ENCODE measurements at places on chromosomes 12 and 14. TPM values are rescaled to one million over a fixed set of nuclear protein-coding genes. Genes with fewer than 3 reads are reported as not detected.

- no peak for DNase-seq
Measured at GRCh38 chr12:25992026-25992782, 33.7 kb downstream of the RASSF8 start.

DNA sequence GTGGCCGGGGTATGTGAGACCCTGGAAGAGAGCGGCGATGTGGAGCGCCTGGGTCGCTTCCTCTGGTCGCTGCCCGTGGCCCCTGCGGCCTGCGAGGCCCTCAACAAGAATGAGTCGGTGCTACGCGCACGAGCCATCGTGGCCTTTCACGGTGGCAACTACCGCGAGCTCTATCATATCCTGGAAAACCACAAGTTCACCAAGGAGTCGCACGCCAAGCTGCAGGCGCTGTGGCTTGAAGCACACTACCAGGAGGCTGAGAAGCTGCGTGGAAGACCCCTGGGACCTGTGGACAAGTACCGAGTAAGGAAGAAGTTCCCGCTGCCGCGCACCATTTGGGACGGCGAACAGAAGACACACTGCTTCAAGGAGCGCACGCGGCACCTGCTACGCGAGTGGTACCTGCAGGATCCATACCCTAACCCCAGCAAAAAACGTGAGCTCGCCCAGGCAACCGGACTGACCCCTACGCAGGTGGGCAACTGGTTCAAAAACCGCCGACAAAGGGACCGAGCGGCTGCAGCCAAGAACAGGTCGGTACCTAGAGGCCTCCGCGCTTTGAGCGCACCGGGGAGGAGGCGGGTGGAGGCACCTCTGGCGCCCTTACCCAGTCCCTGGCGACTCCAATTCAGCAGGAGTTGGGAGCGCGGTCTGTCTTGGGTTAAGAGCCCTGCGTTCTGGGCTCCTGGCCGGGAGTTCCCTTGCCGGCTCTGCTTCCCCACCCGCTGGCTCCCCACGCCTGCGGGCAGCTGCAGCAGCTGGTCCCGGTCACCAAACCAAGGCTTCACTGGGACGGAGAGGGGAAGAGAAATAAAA, 700 bp downstream of the SIX6 start:
- no peak for DNase-seq

CLEC4C gene
- total RNA-seq: not detected

- no peak for DNase-seq
Measured at GRCh38 chr12:19461999-19462398, 22.7 kb downstream of the AEBP2 start.

KCNC2 gene
- not detected for total RNA-seq

- DNase-seq: no peak
Measured at GRCh38 chr14:55274146-55274545, 2.9 kb downstream of the FBXO34 start.

- DNase-seq: no peak
Measured at GRCh38 chr14:105902131-105902898, 375.9 kb downstream of the TMEM121 start.

DNA sequence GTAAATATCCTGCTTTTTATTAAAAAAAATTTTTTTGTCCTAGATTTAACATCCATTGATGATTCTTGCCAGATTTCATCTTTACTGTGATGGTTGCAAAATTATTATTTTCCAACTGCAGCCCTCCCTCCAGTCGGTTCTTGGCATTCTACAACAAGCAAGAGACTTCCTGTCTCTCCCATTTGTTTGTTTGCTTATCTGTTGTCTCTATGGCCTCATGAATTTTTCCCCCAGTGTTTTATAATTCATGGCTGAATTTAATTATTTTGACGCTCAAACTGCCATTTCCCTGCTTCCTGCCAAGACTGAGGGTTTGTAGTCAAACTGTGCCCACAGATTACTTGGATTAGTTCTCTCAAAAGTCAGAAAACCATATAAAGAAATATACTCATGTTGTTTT, 25.9 kb downstream of the CGRRF1 start:
- DNase-seq: no peak

DNA sequence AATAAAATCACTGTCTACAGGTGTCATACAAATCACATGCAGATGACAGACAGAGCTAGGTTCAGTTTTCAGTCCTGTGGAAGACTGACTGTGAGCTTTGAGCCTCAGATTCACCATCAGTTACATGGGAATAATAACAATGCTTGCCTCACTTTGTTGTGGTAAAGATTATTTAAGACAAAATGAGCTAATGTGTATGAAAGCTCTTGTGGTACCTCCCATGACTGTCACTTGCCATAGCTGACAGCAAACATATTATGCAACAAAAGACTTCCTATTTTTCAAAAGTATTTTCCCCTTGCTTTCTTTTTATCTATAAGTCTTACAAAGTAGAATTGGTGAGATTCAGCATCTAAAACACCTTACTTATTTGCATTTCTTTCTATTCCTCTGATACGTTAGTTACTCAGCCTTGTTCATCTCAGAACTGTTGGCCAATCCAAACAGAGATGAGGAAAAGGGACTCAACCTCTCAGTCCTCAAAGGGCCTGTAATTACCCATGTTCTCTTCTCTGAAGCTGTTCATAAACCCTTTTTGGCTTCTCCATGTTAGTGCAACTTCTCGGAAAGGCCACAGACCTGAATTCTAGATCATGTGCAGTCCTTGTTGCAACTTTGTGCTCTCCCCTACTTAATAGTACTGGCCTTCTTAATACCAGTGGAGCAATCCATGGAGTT, 8.8 kb upstream of the DDHD1 start:
- DNase-seq: no peak

GYS2 gene
- not detected for total RNA-seq

- no peak for DNase-seq
Measured at GRCh38 chr14:68193970-68194681, 374.5 kb downstream of the RAD51B start.

DNA sequence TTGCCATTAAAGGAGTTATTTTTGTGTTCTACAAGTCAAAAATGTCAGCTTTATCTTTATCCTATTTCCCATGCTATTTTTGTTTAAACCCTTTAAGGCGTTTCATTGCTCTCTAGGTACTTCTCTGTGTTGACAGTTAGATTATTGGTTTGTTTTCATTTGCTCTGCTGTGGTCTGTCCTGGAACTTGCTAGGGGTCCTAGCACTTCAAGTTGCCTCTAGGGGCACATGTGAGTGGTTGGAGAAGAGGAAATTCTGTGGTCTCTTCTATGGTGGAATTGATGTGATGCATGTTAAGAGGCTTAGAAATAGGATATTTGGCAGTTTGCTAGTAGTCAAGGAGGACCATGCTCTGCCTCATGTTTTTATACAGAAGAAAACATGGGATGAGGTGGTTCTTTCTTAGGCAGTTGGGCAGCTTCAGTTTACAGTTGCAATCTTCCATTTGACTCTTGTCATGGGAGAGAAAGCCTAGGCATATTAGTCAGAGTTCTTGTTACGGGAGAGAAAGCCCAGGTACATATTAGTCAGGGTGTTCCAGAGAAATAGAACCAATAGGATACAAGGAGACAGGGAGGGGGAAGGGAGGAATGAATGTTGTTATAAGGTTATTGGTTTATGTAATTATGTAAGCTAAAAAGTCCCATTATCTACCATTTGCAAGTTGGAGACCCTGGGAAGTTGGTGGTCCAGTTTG, 14.4 kb downstream of the TTLL5 start:
- peak; percentile 22 for DNase-seq

LRP1-AS gene
- total RNA-seq: not detected

ACVRL1 gene
- total RNA-seq: 0.05 TPM

DNA sequence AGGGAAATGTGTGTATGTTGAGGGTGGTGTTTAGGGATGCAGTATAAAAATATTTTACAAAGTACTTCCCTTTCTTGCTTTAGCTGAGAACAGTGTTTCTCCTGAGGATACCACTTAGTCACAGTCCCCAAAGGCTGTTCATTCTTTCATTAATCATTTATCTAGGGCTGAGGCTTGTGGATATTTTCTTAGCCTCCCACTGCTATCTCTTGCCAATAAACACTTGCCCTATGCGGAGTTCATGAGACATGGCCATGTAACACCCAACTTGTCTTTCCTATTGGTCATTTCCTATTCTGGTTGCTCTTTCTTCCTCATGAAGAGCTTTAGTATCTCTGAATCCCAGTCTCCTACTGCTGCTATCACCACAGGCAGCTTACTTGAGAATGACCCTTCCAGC, 75.1 kb downstream of the ETNK1 start:
- DNase-seq: no peak

- no peak for DNase-seq
Measured at GRCh38 chr14:89425931-89426330, 8.9 kb upstream of the FOXN3 start.

DNA sequence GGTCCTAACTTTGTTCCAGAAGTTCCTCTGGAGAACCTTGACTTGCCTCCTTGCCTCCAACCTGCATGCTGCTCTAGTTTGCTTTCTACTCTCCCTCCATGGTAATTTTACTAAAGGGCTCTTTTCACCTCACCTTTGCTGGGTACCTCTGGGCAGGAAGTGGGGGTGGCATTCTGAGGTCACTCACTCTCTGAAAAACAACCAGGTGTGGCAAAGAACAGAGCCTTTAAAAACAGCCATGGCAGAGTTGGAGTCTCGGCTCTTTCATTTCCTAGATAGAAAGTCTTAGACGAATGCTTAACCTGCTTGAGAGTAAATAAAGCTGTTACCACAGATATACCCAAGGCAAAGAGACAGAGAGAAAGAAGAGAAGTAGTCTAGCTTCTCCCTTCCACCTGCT, 827.9 kb downstream of the BCL11B start:
- no peak for DNase-seq

- no peak for DNase-seq
Measured at GRCh38 chr12:106195621-106196027, 52.2 kb downstream of the CKAP4 start.

- no peak for DNase-seq
Measured at GRCh38 chr12:104282109-104282508, 21.4 kb upstream of the EID3 start.

DNA sequence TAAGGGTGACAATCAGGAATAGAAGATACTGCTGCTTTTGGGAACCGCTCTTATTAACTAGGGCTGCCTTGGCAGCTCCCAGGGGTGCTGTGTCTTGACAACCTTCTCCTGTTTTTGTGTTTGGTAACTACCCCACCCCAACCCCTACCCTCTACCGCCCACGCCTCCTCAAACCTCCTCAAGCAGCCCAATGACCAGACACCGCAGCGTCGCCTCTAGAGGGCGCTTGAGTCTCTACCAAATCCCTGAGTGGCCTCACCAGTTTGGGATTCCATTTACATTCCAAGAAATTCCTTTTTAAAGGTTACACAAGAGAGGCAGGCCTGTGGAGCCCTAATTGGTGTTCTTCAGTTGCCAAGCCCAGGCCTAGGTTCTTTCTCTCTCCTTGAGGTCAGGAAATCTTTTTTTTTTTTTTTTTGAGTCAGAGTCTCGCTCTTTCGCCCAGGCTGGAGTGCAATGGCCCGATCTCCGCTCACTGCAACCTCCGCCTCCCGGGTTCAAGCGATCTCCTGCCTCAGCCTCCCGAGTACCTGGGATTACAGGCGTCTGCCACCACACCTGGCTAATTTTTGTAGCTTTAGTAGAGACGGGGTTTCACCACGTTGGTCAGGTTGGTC, 72.4 kb upstream of the USP44 start:
- peak; percentile 88 for DNase-seq

DNA sequence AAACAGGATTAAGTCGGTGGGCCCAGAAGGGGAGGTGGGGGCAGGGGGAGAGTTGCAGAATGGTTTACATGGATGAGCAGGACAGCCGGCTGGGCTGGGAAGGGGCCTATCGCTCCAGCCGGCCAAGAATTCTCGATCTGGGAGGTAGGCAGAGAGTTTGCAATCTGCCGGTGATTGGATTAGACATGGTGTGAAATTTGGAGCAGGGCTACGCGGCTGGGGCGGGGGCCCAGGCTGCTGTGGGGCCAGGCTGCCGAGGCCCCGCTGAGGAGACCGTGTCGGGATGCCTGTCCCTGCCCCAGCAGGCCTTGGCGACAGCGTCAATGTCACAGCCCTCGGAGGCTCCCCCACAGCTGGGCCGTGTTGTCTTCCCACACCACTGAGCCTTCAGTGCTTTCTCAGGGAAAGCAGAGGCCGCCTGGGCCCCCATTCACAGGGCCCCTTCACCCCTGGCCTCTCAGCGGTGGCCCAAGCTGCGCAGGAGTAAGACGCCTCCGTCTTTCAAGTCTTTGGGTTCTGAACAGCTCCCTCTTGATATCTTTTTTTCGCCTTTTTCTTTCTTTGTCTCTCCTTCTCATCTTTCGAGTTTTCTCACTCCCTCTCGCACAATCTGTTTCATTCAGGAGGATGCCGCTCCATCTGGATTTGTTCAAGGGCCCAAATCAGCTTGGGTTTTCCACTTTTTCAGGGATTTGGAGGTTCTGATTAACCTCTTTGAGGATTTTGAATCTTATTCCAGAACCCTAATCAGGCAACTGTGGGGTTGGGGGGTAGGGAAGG, 117.5 kb upstream of the PARP11 start:
- no peak for DNase-seq

DNA sequence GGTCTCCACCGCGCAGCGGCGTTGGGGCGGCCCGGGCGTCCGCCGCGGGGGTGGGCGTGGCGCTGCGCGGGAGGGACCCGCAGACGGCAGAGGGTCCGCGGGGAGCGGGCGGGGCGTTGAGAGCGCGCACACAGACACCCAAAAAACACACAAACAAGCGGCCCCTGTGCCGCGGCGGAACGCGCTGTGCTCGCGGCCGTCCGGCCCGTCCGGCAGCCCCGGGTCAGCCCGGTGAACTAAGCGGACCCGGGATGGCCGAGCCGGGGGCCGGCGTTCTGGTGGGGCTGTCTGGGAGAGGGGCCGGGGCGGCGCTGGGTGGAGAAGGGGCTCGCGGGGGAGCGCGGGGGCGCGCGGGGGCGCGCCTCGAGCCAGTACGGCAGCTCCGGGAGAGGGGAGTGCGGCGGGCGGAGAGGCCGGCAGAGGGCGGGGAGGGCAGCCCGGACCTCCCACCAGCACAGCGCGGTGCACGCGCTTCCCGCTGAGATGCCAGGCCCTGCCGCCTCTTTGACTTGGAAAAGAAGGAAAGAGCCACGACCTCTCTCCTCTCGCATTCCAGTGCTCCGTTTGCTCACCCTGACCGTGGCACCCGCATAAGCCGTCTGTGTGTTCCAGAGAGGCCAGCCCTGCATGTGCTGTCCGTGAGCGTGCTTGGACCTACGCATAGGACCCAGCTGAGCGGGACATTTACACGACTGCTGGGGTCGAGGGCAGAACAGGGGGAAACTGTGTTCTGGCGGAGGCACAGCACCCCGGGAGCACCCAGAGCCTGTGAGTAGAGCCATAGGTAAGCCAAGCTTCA, 10.3 kb downstream of the SLC6A12 start:
- DNase-seq: peak; percentile 49

DNA sequence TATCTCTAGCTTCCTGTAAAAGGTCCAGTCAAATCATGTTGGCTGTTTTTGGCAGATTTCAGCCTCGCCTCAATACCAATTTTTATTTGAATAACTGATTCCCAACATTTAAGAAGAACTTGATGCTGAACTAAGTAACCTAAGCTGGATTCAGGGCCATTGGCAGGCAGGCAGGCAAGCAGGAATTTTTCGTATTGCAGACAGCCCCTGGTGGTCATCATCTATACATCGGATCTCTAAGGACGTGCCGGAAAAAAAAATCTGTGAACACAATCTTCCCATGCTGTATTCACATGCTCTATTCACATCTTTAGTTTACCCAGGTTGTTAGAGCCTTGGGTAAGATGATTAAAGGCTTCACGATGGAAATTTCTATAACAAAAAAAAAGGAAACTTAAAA, 7.0 kb downstream of the VCPKMT start:
- peak; percentile 55 for DNase-seq

- no peak for DNase-seq
Measured at GRCh38 chr12:94561943-94562411, 88.4 kb downstream of the TMCC3 start.

- no peak for DNase-seq
Measured at GRCh38 chr12:79067977-79068376, 203.4 kb downstream of the SYT1 start.

All from SK-MEL-5 (cell line).